ENCODE measurements at places on chromosomes 16 and 17.
A peak's percentile ranks its signal among the peaks of the same experiment; 100 is the strongest.

DNA sequence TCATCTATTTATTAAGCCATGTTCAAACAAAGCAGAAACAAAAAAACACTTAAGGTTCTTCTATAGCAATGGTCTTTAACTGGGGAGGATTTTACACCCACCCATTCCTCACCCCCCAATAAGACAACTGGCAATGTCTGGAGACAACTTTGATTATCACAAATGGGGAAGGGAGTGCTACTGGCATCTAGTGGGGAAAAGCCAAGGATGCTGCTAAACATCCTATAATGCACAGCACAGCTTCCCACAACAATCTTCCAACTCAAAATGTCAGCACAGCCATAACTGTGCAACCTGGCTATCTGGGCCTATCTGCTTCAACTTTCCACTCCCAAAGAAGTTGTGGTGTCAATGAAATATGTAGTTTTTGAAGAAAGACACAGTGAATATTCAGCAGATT lies 1044.4 kb downstream of the CDH8 start:
- DNase-seq: no peak

DNA sequence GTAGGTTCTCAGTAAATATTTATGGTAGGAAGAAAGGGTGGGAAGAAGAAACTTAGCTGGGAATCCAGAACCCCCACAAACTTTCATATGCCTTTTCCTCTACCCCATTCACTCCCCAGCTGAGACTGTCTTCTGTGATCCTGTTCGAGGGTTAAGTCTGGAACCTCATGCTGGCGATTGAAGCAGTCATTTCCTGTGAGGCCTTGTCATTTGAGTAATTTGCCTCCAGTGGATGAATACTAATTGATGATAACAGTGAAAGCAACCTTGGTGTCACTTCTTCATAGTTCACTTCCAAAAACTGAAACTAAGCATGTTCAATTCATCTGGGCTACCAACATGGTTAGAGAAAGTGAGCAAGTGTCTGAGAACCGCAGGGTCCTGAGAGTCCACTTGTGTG lies 401.2 kb downstream of the CDH13 start:
- DNase-seq: no peak

- DNase-seq: no peak
Measured at GRCh38 chr17:36197387-36197703, 787 bp upstream of the CCL3L1 start.

DNA sequence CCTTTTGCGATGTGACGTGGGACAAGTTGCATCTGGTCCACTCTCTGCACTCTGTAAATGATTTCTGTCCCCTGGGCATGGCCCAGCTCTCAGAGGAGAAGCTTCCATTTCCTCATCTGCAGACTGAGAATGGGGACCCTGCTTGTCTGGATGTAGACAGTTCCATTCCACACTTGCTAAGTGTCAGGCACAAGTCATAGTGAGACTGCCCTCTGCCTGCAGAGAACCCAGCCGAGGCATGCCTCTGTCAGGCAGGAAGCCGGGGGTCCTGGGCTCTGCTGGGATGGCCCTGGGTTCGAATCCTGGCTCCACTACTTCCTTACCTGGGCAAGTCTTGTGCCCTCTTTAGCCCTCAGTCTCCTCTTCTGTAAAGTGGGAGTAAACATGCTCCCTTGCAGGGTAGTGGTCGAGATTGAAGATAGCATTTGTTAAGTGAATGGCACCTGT lies 4.1 kb downstream of the MAP2K3 start:
- no peak for DNase-seq

DNA sequence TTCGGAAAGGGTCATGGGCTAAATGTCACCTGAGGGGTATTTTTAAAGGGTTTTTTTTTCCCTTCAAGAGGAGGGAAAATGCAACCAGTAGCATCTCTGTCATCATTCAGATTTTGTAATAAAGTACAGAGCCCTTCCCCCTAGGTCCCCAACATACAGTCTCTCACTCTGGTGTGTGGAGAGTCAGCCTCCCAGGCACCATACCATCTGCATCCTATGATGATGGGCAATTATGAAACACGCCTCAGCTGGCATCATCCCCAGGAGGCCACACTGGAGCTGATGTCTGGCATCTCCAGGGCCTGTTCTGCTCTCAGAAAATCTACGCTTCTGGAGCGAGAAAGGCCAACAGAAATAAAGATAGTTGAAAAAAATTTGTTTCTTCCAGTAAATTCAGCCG lies 32.0 kb downstream of the TBX4 start:
- DNase-seq: no peak

- no peak for DNase-seq
Measured at GRCh38 chr17:80789356-80789902, 202.2 kb upstream of the CHMP6 start.

DNA sequence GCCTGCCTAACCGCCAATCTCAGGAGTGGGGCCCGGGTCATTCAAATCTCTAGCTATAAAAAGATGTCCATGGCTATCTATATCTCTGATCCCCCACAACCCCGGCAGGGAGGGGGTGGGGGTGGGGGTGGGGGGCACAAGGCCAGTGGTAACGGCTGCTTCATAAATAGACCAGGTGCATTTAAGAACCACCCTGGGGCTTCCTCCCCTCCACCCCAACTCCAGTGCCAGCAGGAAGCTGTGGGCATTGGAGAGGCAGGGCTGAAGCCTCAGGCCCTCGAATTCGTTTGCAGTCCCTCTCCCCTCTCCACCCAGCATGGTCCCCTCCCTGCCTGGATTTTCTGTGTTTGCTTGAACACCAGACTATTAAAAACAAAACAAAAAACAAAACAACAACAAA lies 56.0 kb downstream of the RAP1GAP2 start:
- DNase-seq: no peak

DNA sequence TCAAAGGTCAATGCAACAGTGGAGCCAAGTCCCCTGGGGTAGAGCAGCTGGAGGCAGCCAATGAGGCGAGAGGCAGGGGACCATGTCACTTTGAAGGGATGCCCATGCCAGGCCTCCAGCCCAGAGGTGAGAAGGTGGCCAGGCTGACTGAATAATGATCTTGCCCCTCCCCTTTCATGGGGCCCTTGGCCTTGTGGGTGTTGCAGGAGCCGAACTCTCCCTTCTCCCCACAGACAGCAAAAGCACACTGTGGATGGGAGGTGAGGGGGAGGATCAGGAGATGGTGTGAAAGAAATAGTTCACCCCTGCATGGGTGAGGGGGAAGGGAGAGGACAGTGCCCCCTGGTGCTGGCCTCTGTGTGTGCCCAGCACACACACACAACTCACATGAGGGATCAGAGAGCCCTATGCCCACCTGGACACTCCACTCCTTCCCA lies 15.8 kb upstream of the TBX21 start:
- DNase-seq: no peak

- no peak for DNase-seq
Measured at GRCh38 chr17:14664511-14664910, 363.6 kb downstream of the HS3ST3B1 start.

DNA sequence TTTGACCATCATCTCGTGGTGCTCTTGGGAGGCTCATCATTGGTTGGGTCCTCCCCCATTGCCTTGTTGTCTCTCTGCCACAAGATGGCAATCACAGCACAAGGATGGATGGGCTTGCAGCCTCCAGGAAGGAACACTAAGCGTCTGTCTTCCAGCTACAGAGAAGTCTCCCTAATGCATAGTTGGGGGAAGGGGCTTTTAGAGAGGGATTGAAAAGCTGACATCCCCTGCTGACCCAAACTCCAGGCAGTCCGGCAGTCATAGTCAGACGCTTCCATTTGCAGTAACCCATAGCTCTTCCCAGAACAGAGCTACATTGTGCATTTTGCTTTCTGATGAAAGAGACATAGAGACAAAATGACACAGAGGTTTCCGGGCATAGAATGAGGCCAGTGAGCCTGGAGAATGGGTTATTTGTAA lies 111.4 kb downstream of the UTP18 start:
- peak; percentile 74 for DNase-seq

GRCh38 chr17:12047681-12048376 lies 27.2 kb downstream of the MAP2K4 start:
- DNase-seq: no peak

DNA sequence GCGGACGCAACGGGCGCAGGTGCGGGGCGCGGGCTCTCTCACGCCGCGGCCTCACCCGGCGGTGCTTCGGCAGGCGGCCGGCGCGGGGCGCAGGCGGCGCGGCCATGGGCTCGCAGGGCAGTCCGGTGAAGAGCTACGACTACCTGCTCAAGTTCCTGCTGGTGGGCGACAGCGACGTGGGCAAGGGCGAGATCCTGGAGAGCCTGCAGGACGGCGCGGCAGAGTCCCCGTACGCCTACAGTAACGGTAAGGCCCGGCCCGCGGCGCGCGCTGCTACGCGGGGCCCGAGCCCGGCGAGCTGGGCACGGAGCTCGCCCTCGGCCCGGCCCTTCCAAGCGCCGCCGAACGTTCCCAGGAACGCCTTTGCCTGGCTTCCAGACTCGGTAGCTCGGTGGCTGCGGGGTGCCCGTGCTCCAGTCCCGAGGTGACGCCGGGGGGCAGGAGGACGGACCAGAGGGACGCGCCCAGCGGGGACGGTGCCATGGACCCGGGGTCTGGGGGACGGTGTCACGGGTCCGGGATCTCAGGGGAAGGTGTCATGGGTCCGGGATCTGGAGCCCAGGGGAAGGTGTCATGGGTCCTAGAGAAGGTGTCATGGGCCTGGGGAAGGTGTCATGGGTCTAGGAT lies 435 bp downstream of the RAB40C start:
- DNase-seq: no peak

DNA sequence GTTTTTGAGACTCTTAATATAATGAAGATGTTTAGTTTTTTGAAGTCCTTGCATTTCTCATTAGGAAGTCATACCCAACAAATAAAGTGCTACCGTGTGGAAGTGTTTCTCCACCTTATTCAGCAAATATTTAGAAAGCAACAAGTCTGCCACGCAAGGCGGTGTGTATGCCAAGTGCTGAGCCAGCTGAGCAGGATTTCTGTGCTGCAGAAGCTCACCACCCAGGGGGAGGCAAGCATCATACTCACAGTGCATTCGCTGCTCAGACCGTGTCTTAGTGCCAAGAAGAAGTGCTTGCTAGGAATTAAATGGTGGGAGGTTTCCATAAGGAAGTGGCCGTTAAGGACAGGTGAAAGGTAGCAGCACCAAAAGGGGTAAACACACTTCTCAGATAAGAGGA lies 111.2 kb downstream of the ARHGAP44 start:
- no peak for DNase-seq
